ENCODE measurements at places on chromosomes 1 and 21. TPM values are rescaled to one million over a fixed set of nuclear protein-coding genes. Genes with fewer than 3 reads are reported as not detected.

DNA sequence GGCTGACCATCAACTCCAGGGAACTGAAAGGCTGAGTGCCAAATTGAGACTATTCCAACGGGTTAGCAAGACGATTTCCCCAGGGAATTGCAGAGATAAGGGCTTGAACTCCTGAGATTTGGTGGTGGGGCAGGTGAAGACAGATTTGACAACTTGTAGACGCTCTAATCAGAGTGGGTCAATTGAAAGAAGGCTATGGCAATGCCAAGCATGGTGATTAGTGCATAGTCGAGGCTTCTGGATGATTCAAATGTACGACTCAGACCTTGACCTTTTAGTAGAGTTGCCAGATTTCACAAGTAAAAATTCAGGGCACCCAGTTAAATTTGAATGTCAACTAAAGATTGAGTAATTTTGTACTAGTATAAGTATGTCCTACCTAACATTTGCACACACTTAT lies 302.1 kb upstream of the SPAG17 start:
- DNase-seq, result no peak

DNA sequence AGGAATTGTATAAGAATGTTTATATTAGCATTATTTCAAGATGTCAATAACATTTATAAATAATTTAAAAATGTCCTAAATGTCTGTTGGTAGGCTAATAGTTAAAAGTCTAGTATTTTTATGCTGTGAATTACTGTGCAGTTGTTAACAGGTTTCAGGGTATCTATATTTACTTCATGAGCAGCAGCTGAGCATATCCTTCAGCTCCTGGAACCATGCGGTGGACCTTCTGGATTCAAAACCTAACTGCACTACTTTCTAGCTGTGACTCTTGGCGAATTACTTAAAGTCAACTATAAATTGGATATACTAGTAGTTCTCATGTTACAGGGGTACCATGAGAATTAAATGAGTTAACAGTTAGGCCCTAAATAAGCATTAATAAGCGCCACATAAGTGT lies 3.7 kb downstream of the CEP350 start:
- DNase-seq, result no peak

- no peak for DNase-seq
Measured at GRCh38 chr1:60224523-60224922, 151.0 kb upstream of the C1orf87 start.

DNA sequence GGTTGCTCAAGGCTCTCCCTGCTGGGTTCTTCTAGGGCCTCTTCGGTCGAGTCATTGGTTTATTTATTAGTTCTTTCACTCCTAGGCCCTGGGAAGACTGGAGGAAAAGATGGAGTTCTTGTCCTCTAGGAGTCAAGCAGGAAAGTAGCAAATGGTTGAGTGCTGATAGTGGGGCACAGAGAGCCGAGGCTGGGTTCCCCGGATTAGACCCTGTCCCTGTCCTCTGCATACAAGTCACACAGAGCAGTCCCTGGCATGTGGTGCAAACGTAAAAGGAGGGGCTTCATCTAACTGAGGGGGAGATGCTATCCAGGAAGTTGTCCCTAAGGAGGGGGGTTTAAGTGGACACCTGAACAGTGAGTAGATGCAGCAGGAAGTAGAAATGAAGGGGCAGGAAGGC lies 19.2 kb upstream of the KCNE2 start:
- no peak for DNase-seq

The SH2D1B gene
- 0.10 TPM for total RNA-seq

The SLC1A7 gene
- total RNA-seq, result not detected

The LORICRIN gene
- not detected for total RNA-seq

The HMCN1 gene
- 0.07 TPM for total RNA-seq

The WNT2B gene
- total RNA-seq, result 0.02 TPM
